Foreskin keratinocyte (primary cell): ENCODE measurements at places on chromosomes 1 and 21. TPM values are rescaled to one million over a fixed set of nuclear protein-coding genes. Genes with fewer than 3 reads are reported as not detected.

GRCh38 chr1:221708987-221709386, 32.9 kb downstream of the DUSP10 start:
- no peak for DNase-seq

The ACADM gene
- 36.3 and 37.2 TPM in 2 replicates for total RNA-seq

DNA sequence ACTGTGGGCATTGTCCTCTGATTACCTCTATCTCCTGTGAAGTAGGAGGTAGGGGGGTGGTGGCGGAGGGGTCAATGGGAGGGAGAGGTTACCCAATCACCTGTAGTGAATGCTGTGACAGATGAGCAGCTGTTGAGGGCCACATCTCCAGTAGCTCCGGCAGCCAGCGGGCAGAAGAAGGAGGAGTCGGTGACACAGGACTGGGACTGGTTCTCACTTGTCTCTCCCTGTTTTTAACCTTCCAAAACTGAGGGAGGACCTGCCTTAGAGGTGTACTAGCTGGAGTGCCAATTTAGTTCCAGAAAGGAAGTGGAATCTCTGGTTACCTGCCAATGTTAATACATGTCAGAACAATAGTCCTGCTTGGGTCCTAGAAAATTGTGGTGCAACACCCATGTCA, 56.2 kb upstream of the ENAH start:
- DNase-seq = peak; percentile 66

The NBPF10 gene
- total RNA-seq = 0.85 and 1.2 TPM in 2 replicates

DNA sequence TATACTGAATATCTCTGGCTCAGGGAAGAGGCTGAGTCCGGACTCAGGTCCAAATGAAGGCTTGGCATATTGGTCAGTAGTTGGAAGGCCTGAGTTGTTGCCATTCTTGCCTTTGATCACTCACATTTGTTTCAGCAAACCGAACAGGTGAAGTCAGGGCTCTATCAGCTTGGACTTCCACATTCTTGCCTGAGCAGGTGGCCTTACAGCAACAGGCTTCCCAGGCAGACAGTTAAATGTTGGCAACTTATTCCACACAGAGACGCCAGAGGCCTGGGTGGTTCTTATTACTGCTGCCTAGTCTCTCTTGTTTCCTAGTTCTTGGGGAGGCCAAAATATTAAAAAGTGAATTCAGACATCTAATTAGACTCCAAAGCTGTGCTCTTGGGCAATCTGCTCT, 36.6 kb downstream of the XCL2 start:
- DNase-seq = no peak

The TRIM17 gene
- total RNA-seq = 0.68 and 0.81 TPM in 2 replicates

DNA sequence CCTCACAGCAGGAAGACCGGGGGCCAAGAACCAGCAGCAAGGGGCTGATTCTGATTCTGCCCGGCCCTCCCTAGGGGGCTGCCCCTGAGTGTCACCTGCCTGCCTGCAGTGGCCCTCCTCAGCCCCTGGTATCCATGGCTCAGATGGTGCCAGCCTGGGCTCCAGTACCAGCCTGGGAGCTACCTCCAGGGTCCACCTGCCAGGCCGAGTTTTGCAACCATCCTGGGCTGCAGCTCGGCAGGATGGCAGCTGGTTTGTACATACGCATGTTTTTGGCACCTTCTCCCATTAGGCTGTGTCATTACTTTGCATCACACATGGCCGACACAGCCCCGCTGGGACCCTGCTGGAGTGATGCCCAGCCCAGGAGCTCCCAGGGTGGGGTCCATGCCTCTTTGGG, 93.3 kb upstream of the WNT4 start:
- no peak for DNase-seq
